ENCODE measurements at places on chromosomes 2 and 18.

GRCh38 chr2:163185160-163185559 lies 346.6 kb upstream of the KCNH7 start:
- no peak overlapping the region for H3K4me3 ChIP-seq
- DNase-seq, result no peak
- H3K36me3 ChIP-seq, result no peaks in the 10 kb centered on the region
- no peaks in the 10 kb centered on the region for H3K27me3 ChIP-seq
- no peak overlapping the region for H3K27ac ChIP-seq

DNA sequence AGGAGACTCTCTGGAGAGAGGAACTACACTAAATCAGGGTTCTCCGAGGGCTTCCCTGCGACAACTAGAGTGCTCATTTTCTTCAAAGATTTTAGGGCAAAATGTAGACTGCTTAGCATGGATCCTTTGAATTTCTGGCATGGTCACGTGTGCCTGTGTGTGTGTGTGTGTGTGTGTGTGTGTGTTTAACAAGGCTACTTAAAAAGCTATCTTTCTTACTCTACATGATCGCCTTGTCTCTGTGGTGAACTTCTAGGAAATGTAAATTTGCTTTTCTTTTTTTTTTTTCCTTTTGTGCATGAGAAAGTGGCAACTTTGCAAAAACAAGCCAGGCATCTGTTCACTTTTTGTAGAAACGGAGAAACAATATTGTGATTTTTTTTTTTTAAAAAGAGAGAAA lies 43.9 kb downstream of the SOX11 start:
- H3K36me3 ChIP-seq, result no peaks in the 10 kb centered on the region
- DNase-seq, result no peak
- H3K4me3 ChIP-seq, result no peak overlapping the region
- no peaks in the 10 kb centered on the region for H3K27me3 ChIP-seq

DNA sequence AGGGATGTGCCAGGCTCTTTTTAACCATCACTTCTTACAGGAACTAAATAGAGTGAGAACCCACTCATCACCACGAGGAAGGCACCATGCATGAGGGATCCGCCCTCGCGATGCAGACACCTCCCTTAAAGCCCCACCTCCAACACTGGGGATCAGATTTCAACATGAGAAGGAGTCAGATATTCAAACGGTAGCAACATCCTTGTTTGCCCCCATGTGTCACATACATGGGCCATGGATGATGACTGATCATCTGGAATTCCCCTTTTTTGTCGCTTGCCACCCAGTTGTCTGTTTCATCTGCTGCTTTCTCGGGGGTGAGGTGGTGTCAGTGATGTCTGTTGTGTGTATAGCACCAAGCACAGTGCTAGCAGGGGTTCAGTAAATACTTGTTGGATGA lies 57.9 kb downstream of the NCK2 start:
- DNase-seq, result no peak
- H3K27ac ChIP-seq, result no peak overlapping the region
- H3K36me3 ChIP-seq, result no peaks in the 10 kb centered on the region
- H3K27me3 ChIP-seq, result no peaks in the 10 kb centered on the region
- no peaks in the 10 kb centered on the region for H3K4me1 ChIP-seq

- peaks cover 44% of the 10 kb centered on the region for H3K4me1 ChIP-seq
- H3K27ac ChIP-seq, result peak within 1 kb of the TSS; percentile 97
- H3K36me3 ChIP-seq, result no peaks in the 10 kb centered on the region
Measured at GRCh38 chr18:77132369-77133050, at the start of gene MBP. Gene MBP, minus strand, starts transcription at chr18:77132783. Its CDS starts 27,522 bp downstream, at chr18:77105261.
